ENCODE measurements at places on chromosomes 11 and 22.

- no peak for DNase-seq
Observed at GRCh38 chr11:19246816-19247215, 6.1 kb upstream of the E2F8 start.

DNA sequence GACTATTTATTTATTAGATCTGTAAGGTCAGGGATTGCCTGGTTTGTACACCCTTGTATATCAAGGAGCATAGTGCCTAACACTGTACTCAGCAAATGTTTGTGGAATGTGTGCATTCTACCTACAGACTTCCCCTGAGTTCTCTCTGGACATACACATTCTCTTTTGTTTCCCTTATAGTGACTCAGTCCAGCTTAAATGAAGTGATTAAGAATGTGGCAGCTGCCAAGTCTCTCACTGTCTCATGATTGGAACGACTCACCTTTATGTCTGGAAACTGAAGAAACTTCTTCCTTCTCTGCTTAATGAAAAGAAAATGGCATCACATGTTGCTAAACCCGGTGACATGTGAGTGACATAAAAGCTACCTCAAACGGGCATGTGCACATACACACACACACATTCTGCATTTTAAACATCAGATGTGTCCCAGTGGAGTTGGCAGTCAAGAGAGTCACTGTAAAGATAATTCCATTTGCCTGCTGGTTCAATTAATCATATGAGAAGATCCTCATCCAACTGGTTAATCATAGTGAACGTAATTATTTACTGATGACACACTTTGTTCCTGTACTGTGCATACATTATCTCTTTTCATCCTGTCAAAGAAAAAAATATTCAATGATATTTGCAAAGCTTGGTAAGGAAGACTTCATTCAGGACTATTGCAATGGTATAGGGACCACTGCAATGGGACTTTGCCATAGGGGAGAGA lies 42.8 kb downstream of the GLYAT start:
- DNase-seq: no peak

DNA sequence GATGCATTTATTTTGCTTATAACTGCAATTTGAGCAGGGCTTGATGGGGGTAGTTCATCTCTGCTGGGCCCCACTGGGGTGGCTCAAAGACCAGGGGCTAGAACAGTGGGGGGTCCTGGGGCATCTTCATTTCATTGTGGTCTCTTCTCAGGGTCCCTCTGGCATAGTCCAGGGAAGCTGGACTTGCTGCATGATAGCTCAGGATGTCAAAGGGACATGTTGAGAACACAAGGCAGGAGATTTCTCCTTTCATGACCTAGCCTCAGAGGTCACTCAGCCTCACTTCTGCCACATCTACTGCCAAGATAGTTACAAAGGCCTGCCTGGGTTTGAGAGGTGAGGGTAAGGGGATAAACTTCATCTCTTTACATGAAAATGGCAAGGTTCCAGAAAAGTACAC lies 89.5 kb downstream of the CWC15 start:
- no peak for DNase-seq

DNA sequence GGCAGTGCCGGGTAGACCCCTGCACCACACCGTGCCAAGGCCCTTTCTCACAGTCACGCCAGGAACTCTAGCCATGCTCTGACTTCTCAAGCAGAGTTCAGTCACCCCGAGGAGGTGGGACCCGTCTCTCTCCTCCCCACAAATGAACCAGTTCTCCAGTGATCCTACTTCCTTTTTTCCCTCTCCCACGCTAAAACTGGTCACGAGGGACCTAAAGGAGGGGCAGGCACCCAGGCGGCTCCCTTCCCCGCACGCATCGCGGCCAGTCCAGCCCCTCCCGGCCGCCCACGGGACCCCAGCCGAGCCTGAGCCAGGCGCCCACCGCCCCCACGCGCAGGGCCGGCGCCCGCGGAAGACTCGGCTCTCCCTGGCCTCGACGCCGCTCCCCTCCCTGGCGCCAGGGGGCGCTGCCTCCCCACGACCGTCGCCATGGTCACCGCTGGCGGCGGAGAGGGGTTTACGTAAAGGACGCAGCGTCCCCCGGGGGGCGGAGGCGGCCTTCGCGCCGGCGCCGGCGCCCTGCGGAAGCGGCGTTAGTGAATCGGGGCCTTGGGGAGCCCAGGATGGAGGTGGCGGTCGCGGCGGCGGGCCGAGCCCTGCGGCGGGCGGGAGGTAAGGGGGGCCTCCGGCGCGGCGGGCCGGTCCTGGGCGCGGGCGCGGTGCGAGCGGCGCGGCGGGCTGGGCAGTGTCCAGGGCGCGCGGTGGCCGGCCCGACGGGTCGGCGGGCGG lies at the start of gene DAGLA:
TSS of gene DAGLA (plus strand) at position 499 of the 729 bp plus-strand sequence. CDS start 39,765 bp downstream, outside the sequence.
- DNase-seq: peak; percentile 71

DNA sequence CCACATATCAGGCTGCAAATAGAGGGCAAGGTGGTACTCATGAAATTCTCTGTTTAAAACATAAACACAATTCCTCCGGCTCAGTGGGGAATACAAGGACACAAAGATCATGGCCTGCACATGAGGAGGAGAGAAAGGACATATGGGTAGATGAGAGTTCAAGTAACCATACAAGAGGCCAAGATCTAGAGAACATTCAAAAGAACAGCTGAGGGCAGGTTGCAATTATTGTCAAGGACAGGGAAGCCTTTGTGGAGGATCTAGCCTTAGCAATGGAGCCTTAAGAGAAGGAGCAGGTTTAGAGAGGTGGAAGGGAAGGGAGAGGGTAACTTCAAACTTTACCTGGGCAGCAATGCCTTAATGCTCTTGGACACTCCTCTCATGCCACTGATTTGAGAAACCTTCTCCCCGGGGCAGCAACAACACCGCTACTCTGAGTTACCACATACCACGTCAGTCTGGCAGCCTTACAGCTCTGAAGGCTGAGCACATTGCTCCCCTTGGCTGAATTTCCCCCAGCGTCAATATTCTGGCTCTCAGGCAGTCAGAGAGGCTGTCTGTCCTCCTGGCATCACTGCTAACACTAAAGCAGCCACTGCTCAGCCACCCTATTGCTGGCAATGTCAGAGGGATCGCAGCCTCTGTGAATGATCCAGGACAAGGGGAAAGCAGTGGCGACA lies 55.5 kb downstream of the CLPB start:
- no peak for DNase-seq

DNA sequence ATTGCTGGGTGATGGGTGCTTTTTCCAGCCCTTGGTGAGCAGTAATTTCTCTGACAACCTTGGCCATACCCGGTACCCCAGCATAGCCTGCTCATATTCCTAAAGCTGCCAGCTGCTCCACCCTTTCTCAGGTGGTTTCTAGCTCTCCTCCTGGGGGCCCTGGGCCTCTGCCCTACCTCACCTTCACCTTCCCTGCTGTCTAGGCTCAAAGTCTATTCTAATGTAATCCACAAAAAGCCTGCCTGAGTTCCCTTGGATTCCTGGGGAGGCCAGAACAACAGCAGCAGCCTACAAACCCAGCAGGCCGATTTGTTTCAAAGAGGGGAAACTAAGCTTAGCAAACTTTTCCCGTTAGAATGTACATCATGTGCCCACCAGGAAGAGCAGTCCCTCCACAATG lies 117.6 kb downstream of the DSCAML1 start:
- no peak for DNase-seq

GRCh38 chr11:56234155-56234554 lies at the start of gene OR5T2:
TSS of gene OR5T2 (minus strand) at chr11:56234255. CDS start at chr11:56233062, 1,193 bp downstream.
- DNase-seq: no peak

- DNase-seq: no peak
Observed at GRCh38 chr11:69199583-69200315, 44.0 kb downstream of the SMIM38 start.

DNA sequence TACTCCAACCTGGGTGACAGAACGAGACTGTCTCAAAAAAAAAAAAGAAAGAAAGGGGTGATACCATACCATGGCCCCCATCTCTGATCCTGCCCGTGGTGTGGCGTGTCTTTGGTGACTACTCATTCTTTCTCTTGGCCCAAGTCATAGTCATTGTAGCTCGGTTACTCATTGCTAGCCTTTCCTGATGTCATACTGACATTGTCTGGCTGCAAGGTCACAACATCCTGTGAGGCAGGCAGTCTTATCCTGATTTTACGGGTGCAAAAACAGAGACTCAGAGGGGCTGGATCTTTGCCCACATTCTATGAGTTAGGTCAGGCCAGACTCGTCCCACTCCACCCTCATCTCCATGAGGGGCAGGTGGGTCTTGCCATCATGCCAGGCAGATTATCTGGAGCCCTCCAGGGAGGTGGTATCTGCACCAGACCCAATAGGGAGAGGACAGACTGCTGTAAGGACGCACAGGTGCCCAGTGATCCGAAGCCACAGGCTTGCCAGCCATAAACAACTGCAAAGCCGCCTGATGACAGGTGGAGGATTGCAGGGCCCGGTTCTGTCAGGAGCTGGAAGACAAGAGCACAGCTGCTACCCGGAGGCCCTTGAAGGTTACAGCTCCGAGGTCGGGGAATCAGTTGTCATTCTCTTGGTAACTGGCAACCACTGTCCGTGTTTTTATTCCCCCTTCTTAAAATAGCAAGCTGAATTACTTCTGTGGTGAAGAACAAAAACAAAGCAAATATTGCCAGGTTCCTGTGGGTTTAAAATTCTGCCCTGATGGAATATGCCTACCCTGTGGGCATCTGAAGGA lies 13.8 kb downstream of the TOM1 start:
- no peak for DNase-seq

GRCh38 chr11:75347781-75348566 lies 3.5 kb downstream of the ARRB1 start:
- no peak for DNase-seq

- no peak for DNase-seq
Observed at GRCh38 chr22:28112190-28112544, 193.1 kb upstream of the PITPNB start.

GRCh38 chr11:45993531-45994001 lies 71.1 kb downstream of the LARGE2 start:
- DNase-seq: no peak

DNA sequence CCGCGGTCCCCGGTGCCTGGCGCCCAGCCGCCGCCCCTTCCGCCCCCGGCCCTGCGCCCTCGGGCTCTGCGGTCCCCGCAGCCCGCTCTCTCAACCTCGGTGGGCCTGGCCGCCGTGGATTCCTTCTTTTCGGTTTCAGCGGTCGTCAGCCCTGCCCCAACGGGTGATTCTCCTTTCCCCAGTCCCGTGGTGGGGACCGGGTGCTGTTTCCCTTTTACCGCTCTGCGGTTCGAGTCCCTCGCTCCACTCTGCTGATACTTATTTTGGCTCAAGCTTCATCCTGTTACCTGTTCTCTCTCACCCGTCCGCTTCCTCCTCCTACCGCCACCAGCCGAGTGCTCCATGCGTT lies 494 bp downstream of the ZDHHC5 start:
- DNase-seq: no peak

DNA sequence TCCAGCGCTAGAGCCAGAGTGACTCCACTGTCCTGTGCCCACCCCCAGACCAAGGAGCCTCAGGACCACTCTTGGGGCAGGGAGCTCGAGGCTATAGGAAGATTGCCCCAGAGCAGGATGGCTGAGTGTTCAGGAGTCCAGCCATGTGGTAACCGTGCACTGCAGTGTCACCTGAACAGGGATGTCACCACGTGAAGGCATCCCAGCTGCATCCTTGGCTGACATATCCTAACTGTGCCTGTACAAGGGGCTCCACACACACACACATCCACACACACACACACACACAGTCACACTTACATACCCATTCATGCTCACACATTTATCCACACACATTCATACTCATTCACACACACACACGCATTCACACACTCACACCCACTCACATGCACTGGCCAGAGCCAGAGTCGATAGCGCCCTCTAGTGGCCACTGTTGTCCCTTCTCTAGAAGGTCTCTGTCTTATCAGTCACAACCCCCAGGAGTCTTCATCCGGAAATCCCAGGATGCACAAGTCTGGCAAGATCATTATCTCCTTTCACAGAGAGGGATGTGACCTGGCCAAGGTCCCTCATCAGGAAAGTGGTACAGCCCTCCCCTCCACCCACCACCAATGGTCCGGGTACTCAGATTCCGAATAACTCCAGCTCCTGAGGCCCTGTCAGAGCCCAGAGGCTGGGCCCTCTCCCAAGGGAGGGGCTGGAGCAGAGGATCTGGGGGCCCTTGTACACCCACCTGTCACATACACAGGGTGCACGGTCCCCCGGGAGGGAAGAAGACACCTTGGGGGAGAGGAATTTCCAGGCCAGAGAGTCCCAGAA lies 55.1 kb downstream of the IGLL5 start:
- DNase-seq: peak; percentile 80

- DNase-seq: no peak
Observed at GRCh38 chr22:40510631-40511364, 125.7 kb downstream of the MRTFA start.

DNA sequence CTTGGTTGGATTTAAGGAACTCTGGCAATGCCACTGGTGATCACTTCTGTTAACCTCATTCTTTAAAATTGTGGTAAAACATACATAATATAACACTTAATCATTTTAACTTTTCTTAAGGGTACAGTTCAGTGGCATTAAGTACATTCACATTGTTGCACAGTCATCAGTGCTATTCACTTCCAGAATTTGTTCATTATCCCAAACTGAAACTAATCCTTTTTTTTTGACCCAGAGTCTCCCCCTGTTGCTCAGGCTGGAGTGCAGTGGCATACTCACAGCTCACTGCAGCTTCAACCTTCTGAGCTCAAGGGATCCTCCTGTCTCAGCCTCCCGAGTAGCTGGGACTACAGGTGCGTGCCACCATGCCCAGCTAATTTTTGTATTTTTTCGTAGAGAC lies 10.6 kb downstream of the ELF5 start:
- no peak for DNase-seq

GRCh38 chr11:74673693-74674360 lies 57.4 kb downstream of the CHRDL2 start:
- no peak for DNase-seq

GRCh38 chr11:123301013-123301591 lies 106.1 kb upstream of the CLMP start:
- no peak for DNase-seq

- DNase-seq: no peak
Observed at GRCh38 chr11:36192425-36193289, 96.6 kb downstream of the COMMD9 start.

GRCh38 chr11:117843666-117844484 lies 19.3 kb upstream of the FXYD2 start:
- DNase-seq: peak; percentile 71

Data from CD4-positive, alpha-beta T cell treated with Interleukin-15 for 1 hour (primary cell).